ENCODE measurements at places on chromosomes 3 and 15.

GRCh38 chr15:90860942-90861675 is 7.3 kb upstream of the FURIN start:
- no peak for DNase-seq

- DNase-seq, result no peak
Observed at GRCh38 chr3:149547954-149548668, 73.6 kb downstream of the TM4SF4 start.

- DNase-seq, result no peak
Observed at GRCh38 chr3:149628957-149629670, 28.7 kb downstream of the WWTR1 start.

GRCh38 chr3:120498556-120499346 is 48.0 kb upstream of the FSTL1 start:
- DNase-seq, result peak; percentile 88

DNA sequence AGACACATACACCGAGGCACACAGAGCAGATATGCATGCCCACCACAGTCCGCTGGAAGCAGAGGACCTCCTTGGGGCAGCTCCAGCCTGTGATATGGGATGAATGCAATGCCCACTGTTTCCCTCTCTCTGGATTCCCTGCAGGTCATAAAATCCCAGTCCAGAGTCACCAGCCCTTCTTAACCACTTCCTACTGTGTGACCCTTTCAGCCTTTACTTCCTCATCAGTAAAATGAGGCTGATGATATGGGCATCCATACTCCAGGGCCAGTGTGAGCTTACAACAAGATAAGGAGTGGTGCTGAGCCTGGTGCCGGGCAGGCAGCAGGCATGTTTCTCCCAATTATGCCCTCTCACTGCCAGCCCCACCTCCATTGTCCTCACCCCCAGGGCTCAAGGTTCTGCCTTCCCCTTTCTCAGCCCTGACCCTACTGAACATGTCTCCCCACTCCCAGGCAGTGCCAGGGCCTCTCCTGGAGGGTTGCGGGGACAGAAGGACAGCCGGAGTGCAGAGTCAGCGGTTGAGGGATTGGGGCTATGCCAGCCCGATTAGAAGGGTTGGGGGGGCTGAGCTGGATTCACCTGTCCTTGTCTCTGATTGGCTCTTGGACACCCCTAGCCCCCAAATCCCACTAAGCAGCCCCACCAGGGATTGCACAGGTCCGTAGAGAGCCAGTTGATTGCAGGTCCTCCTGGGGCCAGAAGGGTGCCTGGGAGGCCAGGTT is at the start of gene GNAT1:
Gene GNAT1, plus strand, starts transcription at position 675 of the 725 bp plus-strand sequence. CDS start 116 bp downstream, outside the sequence.
- no peak for DNase-seq
